ENCODE measurements at places on chromosomes 2 and 18.

GRCh38 chr18:40037356-40037755, 1917.7 kb upstream of the PIK3C3 start:
- DNase-seq = no peak

DNA sequence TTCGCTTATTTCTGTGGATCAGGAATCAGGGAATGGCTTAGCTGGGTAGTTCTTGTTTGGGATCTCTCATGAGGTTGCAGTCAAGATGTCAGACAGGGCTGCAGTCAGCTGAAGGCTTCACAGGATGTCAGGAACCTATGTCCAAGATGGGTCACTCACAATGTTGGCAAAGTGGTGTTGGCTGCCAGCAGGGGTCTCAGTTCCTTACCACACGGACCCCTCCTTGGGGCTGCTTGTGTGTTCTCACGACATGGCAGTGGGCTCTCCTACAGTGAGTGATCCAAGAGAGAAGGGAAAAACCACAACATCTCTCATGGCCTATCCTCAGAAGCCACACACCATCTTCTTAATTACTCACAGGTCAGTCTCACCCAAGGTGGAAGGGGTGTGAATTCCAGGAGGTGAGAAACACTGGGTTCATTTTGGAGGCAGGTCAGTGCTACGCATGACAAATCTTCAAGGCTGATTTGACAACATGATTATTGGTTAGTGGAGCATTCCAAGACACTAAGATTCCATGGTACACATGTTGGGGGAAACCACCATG, 1.3 kb upstream of the ANTXR1 start:
- no peak for DNase-seq

GRCh38 chr2:57843158-57843557, 203.4 kb upstream of the VRK2 start:
- DNase-seq = no peak

DNA sequence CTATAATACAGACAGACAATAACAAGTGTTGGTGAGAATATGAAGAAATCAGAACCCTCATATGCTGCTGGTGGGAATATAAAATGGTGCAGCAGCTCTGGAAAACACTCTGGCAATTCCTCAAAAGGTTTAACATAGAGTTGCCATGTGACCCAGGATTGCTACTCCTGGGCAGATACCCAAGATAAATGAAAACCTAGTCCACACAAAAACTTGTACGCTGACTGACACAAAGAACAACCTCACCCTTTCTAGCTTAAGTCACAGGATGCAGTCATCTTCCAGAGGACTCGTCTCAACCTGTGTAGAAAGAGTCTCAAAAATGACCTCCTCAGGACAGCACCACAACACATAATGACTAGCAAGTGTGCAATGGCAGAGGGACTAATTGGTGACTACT, 71.6 kb upstream of the ACAA2 start:
- DNase-seq = no peak

- no peak for DNase-seq
Measured at GRCh38 chr2:3193443-3194330, 183.9 kb downstream of the EIPR1 start.

DNA sequence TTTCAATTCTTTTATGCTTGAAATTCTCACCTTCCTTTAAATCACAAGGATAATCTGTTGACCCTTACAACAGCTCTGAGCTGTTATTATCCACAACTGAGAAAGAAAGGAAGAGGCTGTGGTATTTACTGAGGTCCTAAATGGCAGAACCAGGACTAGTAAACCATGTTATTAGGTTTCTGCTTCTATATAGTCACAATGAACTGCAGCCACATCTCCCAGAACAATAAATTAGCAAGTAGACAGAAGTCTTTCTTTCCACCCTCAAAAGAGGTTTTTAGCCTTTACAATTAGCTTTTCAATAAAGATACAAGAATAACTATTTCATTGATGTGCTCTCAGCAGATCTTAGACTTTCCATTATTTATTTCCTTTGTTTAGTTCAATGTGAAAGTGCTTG, 374.2 kb downstream of the NRXN1 start:
- no peak for DNase-seq

DNA sequence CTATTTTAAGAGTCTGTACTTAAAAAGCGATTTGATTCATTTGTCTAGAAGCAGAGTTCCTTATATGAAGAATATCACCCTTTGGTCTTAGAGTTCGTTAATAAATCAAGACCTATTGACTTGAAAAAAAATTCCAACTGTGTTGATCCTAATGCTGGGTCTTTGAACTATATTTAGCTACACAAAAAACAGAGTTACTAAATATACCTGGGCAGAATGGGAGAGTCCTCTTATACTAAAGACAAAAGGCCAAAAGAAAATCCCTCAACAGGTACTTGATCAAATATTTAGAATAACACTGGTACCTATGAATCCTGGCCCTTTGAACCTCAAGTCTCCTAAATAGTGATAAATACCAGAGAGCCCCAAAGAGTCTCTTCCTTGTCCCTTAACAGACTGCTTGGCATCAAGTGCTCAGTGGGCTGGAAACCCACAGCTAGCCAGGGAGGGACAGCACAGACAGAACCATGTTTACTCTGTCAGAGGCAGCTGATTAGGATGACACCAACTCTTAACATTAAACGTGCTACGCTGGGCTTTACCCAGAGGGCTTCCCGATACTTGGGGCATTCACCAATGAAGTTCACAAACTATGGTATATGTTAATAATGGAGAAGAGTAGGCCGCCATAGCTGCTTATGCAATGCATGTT, 95.1 kb downstream of the FIGN start:
- DNase-seq = no peak

- DNase-seq = no peak
Measured at GRCh38 chr2:172039011-172039704, 39.4 kb downstream of the METAP1D start.

- DNase-seq = no peak
Measured at GRCh38 chr2:183505911-183506310, 381.7 kb downstream of the NUP35 start.

DNA sequence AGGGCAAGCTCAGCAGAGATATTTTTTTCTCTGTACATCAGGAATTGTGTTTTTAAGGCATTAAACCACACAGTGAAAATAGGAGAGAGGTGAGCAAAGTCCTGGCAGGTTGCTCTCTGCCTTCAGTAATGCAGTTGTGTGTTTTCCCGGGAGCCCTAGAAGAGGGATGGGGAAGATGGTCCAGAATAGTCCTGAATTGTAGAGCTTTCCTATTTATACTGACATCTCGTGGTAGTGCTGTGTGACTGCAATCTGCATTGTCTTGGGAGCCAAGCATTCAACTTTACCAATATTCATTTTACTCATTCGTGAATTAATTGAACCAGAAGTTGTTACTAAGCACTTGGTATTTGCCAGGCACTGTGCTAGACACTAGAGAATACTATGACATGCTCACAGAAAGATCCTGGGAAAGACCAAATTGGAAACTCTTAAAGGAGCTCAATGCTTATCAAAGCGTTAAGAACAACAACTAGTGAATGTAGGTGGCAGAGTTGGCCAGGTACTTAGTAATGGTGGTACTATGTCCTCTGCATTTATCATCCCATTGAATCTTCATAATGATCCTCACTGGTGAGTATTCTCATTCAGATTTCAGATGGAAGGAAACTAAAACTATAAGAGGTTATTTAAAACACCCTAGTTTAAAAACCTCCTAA, 214.6 kb downstream of the TRIB2 start:
- DNase-seq = no peak

All from activated CD4-positive, alpha-beta T cell treated with anti-CD3 and anti-CD28 coated beads for 1 hour (primary cell).